Stimulated activated CD4-positive, alpha-beta T cell treated with anti-CD3 and anti-CD28 coated beads, Interleukin-1b, Interleukin-23, amount 100 ng/mL, for 1 hour (primary cell): ENCODE measurements at places on chromosomes 6 and 20.

- DNase-seq, result no peak
Measured at GRCh38 chr6:167998215-167998614, 744 bp downstream of the KIF25 start.

DNA sequence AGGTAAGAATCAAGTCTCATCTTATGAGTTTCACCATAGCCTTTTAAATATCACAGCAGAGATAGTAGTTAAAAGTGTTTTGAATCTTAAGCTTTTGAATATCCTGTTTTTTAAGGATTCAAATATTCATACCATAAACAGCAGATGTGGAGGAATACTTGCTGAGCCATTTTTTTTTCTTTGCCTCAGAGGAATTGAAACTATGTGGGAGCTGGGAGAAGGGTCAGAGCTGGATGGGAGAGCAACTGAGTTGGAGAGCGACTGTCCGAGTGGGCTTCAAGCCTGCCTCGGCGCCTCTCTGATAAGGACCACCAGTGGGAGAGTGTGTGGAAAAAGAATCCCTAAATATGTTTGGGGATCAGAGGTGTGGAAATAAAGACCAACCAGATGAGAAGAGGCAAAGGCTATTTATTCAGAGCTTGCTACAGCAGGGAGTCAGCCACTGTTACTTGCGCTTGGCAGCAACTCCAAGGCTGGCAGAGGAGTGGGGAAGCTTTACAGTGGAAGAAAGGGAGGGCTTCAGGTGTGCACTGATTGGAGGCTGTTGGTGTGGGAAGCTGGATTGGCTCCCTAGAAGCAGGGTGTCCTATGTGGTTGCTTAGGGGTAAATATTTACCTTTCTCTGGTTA is 34.3 kb upstream of the MCUR1 start:
- no peak for DNase-seq

DNA sequence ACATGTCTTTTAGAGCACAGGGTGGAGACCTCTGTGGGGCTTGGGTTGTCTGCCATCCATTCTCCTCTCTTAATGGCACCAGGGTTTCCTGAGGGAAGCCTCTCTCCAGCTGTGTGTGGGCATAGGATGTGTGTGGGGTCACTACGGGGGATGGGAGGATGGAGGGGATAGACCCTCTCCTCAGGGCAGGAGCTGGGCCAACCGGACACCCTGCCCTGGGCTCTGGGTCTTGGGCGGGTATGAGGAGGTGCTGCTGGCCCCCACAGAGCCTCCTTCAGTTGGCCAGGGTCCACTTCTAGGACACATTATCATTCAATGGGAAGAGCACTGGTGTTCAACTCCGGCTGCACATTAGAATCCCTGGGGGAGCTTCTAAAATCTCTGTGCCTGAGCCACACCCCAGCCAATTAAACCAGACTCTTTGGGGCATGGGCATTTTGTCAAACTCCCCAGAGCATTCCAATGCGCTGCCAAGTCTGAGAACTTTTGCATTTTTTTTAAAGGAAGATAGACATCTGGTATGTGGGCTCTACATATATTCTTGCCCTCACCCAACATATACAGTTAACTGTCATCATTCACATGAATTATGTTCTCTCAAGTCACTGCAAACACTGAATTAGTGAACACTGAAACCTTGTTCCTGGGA is 38.5 kb downstream of the TRAM2 start:
- no peak for DNase-seq

DNA sequence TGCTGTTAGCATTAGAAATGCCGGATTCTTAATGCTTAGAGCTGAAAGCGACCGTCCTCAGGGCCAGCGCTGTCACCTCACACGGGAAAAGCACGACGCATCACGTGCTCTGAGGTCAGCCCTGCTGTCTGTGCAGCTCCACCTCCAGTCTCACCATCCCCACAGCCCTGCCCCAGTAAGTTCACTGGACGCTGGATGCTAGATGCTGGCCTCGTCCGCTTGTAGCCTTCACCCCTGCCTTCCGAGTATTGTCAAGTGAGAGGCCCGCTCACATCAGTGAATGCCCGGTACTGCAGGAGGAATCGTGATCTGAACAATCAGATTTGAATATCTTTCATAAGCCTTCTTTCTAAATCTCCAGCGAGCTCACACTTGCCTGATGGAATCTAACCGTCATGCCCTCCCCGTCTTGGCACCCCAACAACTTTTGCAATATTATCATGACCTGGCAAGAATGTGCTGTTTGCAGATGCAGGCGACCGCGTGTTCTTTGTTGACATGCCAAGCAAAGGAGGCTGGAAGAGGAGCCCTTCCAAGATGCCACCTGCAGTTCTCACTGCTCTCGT is 64.9 kb downstream of the DLL1 start:
- no peak for DNase-seq

DNA sequence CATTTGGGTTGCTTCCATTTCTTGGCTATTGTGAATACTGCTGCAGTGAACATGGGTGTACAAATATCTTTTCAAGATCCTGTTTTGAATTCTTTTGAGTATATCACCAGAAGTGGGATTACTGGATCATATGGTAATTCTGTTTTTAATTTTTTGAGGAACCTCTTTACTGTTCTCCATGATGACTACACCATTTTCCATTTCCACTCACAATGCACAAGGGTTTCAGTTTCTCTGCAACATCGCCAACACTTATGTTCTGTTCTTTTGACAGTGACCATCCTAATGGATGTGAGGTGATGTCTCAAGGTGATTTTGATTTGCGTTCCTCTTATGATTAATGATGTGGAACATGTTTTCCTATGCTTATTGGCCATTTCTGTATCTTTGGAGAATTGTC is 214.4 kb upstream of the ZFP64 start:
- no peak for DNase-seq

- no peak for DNase-seq
Measured at GRCh38 chr20:55538261-55538908, 466.9 kb downstream of the CBLN4 start.

GRCh38 chr20:46816097-46816496 is 78.5 kb upstream of the EYA2 start:
- no peak for DNase-seq

- DNase-seq, result no peak
Measured at GRCh38 chr6:165643015-165643414, 20.0 kb downstream of the PDE10A start.

DNA sequence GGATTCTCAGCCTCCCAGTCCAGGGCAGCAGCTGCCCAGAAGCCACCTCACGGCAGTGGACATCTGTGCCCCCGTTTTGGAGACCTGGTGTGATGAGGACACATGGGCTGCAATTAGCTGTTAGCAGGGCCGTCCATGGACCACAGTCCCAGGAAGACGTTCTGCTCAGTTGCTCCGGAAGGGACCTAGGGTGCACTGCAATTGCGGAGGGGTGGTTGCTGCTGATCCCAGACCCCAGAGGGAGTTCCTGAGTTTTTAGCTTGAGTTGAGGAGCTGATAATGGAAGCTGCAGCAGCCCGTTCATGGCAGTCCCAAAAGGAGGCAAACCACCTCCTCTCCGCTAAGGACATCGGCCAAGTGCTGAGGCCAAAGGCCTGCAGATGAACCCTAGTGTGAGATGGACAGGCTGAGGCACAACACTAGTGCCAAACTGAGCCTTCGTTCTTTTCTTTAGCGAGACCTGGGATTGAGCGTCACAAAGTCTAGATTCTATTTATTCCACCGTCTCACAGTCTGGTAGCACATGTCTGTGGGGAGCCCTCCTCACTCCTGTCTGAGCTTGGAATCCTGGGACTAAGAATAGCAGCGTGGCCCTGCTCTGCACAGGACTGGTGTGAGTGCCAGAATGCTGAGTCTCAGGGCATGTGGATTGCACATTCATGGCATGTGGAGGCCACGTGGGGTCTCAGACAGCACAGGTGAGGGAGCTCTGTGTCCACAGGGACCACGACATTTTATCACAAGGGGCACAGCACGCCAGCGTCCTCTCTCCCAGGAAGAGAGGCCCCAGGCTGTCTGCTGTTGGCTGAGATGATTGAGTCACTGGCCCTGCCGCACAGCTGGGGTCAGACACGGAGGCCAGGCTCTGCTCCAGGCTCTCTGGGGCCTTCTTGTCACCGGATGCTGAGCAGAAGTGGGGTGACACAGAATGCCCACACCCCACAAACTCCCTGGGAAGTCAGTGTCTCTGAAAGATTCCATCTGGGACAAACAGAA is 113.4 kb downstream of the PSMB1 start:
- no peak for DNase-seq

DNA sequence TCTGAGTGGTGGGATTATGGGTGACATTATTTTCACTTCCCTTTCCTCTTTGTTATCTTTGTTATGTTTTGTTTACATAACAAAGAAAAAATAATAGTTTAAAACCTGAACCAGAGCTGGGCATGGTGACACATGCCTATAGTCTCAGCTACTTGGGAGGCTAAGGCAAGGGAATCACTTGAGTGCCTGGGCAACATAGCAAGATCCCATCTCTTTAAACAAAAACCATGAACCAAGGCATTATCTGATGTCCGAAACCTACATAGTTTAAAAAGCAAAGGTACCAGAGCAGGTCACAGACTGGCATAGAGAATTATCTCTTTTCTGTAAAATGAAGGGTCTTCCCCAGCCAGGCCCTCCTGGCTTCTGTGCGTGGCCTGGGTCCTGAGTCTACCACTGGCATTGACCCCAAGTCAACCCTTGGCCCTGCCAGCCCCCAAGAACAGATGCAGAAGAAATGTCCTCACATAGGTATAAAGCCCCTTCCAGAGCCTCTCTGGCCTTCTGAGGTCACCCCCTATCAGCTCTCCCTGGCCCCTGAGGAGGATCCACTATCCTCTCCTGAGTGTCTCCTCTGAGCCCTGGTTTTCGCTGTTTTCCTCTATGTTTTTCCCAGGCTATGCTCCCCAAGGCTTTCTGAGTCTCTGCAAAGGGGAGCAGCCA is 81.3 kb downstream of the TRERF1 start:
- no peak for DNase-seq

GRCh38 chr6:160141001-160141726 is 19.5 kb downstream of the SLC22A1 start:
- DNase-seq, result no peak

DNA sequence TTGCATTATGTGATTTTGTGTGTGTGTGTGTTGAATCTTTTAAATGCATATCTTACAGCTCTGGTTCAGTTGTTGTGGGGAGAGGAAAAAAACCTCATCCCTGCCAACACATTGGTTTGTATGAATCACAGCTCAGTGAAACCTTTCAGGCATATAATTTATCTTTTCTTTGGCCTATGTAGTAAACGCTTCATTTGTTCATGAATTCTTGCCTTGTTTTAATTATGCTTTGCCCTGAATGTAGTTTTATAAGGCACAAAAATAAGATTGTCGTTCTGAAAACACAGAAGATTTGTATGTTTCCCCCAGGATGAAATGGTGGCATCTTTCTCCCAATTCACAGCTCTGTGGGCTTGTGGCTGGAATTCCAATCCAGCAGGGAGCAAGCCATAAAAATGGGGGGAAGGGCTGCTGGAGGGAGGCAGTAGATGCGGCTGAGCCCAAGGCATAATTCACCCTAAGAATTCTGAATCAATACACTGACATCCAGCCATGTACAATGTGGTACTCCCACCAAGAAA is 45.1 kb downstream of the BCAS1 start:
- DNase-seq, result no peak

- DNase-seq, result no peak
Measured at GRCh38 chr6:87617405-87617804, 27.5 kb downstream of the ORC3 start.

DNA sequence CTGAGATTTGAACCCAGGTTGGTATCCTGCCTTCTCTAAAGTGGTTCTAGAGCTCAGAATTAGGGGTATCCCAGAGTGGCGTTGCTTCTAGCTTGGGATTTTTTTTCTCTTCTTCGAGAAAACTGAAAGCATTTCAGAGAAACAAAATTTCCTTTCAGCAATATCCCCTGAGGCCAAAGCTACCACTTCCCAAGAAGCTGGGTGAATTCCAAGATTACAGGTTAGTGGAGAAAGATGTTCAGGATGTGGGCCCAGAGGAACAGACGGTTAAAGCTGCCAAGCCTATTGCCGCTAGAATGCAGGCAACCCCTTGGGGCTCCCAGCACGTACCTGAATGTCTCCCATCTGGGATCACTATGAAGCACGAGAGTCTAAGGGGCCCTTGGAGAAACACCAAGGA is 134.1 kb downstream of the FOXO3 start:
- no peak for DNase-seq

GRCh38 chr6:163419413-163420288 is 5.1 kb downstream of the QKI start:
- DNase-seq, result no peak

DNA sequence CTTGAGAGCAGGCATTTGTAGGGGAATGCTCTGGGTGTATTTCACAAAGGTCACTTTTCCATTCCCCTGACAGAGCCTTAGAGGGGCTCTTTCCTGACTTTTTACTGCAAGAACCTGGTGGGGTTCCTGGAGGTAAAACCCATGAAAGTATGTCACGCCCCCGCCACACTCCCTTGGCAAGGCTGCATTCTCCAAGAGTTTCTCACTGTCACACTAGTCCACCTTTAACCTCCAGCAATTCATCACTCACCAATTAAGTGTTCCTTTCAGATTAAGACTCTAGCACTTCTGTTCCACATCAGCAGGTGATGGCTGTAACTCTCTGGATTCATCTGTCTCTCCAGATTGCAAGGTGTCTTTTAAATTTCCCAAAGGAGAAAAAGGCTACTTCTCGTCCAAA is 32.7 kb upstream of the NKX2-4 start:
- no peak for DNase-seq

GRCh38 chr20:25461786-25462545 is 54.5 kb downstream of the GINS1 start:
- DNase-seq, result no peak

GRCh38 chr6:165519316-165519715 is 143.7 kb downstream of the PDE10A start:
- DNase-seq, result no peak

DNA sequence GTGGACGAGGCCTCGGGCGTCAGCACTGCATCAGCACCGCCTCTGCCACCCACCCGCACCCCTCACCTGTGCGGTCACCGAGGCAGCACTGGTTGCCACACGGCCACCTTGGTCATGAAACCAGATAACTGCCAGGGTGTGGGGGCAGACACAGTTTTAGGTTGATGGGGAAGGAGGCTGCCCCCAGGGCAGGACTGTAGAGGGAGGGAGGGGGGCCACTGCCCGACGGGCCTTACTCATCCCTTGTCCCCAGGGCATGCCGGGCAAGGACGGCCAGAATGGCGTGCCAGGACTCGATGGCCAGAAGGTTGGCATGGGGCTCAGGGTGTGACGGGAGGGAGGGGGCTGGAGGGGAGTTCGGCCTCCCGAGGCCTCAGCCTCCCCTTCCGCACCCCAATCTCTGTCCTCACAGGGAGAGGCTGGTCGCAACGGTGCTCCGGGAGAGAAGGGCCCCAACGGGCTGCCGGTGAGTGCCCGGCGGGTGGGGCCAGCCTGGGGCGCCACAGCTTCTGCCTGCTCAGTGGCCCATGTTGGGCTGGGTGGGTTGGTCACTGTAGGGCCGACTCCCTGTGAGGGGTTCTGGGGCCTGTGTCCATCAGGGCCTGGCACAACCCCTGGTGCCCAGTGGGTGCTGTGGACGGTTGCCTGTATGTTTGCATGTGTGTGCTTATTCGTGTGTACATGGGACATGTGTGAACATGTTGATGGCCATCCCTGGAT is 11.8 kb downstream of the COL9A3 start:
- DNase-seq, result no peak

- no peak for DNase-seq
Measured at GRCh38 chr20:15834857-15835256, 738.4 kb downstream of the KIF16B start.
